Stimulated activated CD8-positive, alpha-beta memory T cell treated with anti-CD3 and anti-CD28 coated beads, Interleukin-4, amount 100 ng/mL, for 1 hour (primary cell): ENCODE measurements at places on chromosomes 12 and 14.

DNA sequence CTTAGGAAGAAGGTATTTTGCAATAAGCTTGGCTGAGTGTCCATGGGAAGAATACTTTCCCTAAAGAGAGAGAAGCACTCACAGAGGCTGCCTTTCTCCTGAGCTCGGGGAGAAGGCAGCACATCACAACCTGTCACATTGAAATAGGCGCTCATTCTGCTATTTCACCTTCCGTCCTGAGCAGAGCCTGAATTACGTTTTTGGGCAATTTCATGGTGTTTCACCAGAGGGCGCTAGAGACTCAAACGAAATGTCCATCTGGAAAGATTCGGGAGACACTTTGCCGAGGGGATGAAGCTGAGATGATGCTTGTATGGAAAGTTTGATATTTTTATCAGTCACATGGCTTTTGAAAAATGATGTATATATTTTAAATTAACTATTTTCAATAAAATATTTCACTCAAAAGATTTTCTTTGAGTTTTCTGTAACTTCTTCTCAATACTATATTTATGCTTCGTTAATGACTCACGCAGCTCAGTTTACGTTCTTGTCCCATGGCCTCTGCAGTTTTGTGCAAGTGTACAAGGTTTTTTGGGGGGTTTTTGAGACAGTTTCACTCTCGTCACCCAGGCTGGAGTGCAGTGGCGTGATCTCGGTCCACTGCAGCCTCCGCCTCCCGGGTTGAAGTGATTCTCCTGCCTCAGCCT, 17.4 kb upstream of the B4GALNT3 start:
- DNase-seq: no peak

- no peak for DNase-seq
Measured at GRCh38 chr12:26523708-26524150, 309.3 kb downstream of the ITPR2 start.

GRCh38 chr12:92442782-92443181, 260.0 kb upstream of the PLEKHG7 start:
- DNase-seq: no peak

- DNase-seq: no peak
Measured at GRCh38 chr12:24378548-24379407, 429.3 kb upstream of the SOX5 start.

- DNase-seq: no peak
Measured at GRCh38 chr14:104892531-104893434, 27.7 kb downstream of the CEP170B start.

DNA sequence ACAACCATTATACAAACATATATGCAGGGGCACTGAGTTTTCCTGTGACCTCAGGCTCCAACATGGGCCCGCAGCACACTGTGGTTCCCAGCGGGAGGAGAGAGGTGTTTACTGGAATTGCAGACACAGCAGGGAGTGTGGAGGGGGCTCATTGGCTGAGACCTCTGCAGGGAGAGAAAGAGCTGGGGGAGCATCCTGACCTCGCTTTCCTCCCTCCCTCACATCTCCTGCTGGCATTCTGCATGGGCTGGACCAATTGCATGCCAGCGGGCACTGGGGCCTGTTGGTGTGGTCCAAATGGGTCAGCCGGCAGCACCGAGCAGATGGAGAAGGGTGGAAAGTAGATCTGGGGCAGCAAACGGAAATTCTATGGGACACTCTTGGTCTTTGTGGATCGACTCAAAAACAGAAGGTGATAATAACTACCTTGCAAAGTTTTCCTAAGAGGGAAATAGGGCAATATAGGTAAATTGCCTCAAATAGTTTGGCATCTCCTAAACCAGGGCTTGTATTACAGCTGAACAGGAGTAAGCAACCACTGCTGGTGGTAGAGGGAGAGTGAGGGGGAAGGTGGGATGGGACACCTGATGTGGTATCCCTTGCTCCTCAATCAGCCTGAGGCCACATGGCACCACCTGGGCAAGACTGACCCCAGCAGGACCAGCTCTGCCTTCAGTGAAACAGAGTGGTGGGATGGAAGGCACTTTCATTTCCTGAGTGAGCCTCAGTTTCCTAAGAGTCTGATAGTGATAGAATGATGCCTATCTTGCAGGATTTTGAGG, 86.9 kb downstream of the NTF3 start:
- DNase-seq: no peak

DNA sequence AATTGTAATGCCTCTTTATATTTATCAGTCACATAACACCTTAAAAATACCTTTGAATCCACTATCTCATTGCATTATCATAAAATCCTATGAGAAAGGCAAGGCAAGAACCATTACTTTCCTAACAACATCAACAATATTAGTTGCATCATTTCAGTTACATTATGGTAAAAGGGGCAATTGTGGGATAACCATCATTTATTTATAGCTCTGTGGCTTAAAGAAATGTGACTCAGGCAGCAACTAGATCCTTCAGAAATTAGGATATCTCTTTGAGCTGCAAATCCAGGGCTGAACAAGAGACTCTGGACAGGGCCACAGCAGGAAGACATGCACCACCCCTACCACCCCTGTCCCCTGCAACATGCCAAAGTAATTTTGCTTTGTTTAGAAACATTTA, 36.4 kb downstream of the EPS8 start:
- no peak for DNase-seq

DNA sequence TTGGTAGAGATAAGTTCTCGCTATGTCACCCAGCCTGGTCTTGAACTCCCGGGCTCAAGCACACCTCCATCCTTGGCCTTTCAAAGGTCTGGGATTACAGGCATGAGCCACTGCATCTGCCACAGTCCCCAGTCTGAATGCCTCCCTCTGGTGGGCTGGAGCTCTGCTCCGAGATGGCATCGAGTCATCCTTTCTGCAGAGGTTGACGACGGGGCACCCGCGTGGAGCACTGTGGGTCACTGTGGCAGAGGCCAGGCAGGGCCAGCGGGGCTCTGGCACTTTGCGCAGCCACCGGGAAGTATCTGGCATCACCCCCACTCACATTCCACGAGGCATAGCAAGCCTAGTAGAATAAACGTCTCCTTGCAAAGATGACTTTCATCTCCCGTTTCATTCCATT, 163.3 kb upstream of the DIO3 start:
- DNase-seq: no peak

- no peak for DNase-seq
Measured at GRCh38 chr12:124655698-124656516, 88.5 kb upstream of the NCOR2 start.

GRCh38 chr14:46581036-46581671, 70.4 kb downstream of the RPL10L start:
- DNase-seq: no peak

GRCh38 chr12:72256725-72257124, 15.4 kb upstream of the TRHDE start:
- no peak for DNase-seq

- DNase-seq: no peak
Measured at GRCh38 chr12:52300796-52301691, 9.7 kb upstream of the KRT81 start.

GRCh38 chr12:77115471-77115870, 50.1 kb upstream of the E2F7 start:
- DNase-seq: no peak

DNA sequence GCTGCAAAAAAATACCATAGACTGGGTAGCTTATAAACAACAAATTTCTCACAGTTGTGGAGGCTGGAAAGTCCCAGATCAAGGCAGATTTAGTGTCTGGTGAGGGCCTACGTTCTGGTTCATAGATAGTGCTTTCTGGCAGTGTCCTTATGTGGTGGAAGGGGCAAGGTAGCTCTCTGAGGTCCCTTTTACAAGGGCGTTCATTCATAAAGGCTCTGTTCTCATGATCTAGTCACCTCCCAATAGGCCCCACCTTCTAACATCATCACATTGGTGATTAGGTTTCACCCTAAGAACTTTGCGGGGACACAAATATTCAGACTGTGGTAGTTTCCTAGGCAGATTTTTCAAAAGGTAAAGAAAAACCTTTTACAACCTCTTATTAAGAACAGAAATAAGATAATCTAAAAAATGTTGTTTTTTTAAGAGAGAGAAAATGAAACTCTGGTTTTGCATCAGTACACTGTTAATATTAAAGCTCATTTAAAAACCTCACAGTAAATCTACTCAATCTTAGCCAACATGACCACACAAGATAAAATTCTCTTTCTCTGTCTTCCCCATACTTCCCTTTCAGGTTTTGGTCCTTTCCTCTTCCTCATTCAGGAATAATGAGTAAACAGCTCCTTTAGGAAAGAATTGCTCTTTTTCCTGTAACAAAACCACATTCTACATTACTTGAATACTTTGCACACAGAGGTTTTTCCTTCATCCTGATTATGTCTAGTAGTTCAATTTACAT, 117.5 kb downstream of the UNC79 start:
- DNase-seq: no peak

GRCh38 chr12:4552191-4552590, 9.8 kb upstream of the DYRK4 start:
- no peak for DNase-seq

DNA sequence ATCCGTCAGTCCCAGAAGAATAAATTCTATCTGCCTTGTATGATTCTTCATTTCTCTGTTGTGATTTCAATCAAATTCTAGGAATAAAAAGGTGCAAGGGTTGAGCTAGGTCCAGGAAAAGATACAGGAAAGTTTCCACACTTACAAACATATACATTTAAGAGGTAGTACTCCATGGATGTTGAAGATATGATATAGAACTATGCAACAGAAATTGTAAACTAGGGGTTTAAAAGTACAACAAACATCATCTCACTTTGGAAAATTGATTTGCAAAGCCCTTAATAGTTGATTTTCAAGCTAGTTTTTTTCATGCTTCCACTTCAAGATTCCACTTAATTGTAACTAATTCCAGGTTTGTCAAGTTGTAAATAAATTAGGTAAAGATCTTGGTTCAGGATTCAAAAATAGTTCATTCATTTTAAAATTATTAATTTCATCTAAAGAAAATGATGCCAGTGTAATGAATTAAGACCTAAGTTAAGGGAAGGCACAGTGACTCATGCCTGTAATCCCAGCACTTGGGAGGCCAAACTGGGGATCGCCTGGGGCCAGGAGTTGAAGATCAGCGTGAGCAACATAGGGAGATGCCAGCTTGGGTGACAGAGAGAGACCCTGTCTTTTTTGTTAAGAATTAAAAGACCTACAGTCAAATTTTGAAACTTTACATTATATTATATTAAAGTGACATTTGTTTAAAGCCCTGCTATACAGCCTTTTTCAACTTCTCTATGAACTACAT, at the start of gene OR6C70:
Gene OR6C70, minus strand, starts transcription at position 51 of the 742 bp plus-strand sequence. Its CDS starts 0 bp downstream, at position 51.
- DNase-seq: no peak
